ENCODE measurements at places on chromosomes 7 and 10. TPM values are rescaled to one million over a fixed set of nuclear protein-coding genes. Genes with fewer than 3 reads are reported as not detected.
A peak's percentile ranks its signal among the peaks of the same experiment; 100 is the strongest.

DNA sequence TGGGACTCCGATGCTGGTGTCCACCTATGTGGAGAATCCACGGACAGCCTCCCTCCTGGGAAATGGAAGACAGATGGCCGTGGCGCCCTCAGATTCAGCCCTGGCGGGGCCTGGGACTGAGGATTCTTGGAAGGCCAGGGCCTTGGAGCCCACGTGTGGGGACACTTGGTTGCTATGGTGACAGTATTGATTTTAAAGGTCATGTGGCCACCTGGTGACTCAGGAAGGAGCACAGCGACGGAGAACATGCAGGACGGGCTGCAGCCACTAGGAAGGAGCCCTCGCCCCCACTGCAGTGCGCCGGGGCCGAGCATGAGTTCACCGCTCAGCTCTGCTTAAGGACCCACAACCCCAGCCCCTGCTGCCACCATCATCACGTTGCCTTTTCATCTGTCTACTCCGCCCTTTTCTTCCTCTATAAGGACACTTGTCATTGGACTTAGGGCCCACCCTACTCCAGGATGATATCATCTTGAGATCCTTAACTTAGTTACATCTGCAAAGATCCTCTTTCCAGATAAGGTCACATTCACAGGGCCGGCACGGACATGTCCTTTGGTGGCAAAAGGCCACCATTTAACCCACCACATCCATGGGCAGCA is 3.7 kb upstream of the STK32C start:
- no peak for DNase-seq

The ADCYAP1R1 gene
- total RNA-seq: not detected

The ARHGAP22 gene
- total RNA-seq: not detected

The TEX47 gene
- total RNA-seq: not detected

DNA sequence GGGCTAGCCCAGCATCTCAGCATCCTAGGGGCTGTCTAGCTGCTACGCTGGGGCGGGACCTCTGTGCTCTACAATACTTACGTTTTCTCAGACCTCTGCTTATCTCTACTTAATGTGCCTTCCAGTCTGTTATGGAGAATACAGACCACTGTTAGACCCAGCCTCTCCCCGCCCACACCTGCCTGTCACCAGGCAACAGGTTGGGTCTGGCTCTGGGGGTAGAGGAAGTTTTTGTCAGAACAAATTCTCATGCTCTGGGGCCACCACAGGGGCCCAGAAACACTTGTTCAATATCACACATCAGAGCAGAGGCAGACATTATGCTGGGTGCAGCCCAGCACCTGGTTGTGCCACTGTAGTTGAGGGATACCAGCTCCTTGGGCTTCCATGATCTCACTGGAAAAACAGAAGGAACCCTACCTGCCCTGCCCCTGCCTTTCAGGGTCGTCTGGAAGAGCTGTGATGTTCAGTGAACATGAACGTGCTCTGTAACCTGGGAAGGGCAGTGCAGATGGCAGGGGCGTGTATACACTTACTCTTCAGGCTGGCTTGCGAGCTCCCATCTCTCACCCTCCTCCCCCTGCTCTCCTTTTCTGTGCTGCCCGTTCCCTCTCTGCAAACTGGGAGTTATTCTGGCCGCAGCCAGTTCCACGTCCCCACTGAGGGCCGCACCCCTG is 135.2 kb upstream of the PODXL start:
- DNase-seq: no peak

DNA sequence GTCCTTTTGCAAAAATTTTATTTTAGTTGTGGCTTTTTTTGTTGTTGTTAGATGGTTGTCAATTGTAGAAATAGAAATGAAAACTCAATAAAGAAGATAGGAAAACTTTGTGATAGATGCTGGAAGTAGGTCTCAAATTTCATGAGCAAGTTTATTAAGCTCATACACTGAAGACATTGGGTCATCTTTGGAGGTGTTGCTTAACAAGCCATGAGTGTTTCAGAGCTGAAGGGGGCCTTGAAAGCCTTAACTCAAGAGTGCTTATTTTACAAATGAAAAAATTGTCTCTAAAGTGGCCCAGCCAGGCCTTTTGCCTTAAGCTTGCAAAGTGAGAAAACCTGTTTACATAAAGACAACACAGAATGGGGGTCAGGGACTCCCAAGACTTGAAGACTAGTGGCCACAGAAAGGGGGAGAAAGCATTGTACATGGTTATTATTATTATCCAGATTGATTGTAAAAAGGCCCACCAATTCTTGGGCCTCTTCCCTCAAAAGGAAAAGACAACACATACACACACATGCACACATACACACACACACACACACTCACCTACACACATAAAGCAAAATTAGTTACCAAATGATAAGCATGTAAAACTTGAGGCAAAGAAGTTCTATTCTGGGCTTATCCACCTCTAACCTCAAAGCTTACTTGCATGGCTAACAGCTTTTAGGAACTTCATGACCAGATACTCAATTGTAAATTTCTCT is 49.7 kb upstream of the GLCCI1 start:
- no peak for DNase-seq

The TSC22D4 gene
- 81.4 TPM for total RNA-seq

- DNase-seq: no peak
Measured at GRCh38 chr7:151438864-151439601, 908 bp downstream of the CRYGN start.

DNA sequence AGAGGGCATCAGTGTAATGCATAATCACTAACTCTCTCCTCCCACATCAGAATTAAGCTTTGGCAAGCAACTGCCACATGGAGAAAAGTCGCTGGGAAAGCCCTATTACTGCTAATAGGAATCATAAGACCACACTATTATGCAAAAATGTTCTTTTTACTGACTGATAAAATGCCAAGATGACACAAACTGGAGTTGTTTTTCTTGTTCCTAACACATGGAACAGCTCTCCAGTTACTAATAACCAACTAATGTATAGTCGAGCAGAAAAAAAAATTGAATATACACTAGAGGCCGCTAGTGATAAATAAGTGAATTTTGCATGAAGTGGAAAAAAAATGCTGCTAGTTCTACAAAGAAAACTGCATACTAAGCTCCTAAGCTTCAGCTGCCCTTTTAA is 165.6 kb downstream of the TPK1 start:
- no peak for DNase-seq

DNA sequence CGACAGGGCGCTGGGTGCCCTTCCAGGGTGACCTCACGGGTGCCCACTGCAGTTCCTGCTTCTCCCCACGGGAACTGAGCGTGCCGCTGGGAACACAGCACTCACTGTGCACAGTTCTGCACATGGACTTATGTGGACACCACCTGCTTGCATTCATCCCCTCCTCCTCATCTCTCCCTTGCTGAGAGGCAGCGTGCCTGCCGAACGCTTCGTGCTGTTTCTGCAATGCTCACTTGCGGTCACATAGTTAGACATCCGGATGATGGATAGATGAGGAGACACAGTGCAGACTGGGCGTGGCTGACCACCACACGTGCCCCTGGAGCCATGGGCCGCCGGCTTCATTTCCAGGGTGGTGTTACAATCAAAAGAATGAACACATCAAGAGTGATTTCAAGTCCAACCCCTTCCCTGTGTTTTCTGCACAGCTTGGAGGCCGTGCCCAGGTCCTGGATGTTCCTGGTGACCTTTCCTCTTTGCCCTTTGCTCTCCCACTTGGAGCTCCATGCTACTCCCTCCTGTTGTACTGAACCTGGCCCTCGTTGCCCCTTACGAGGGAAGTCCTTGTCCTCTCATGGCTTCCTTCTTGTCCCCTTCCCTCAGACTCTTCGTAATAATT is 119.4 kb downstream of the VIPR2 start:
- DNase-seq: no peak

- DNase-seq: no peak
Measured at GRCh38 chr7:2545746-2546425, 9.4 kb downstream of the BRAT1 start.

DNA sequence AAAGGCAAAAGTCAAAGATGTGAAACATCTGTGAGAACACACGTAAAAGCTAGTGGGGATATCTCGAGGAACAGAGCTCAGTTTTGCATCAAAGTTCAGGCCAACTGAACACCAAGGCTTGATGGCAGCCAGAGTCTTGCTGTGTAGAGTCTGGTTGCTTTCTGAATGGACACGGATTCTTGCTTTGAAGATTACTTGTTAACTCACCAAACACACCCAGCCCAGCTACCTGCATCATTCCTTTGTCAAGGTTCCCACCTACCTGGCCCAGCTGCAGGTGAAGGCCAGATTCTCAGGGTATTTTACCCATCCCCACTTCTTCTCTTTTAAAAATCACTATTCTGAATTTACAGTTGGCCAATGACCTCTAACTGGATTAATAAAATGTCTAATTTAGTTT is 174.4 kb upstream of the PHYHIPL start:
- no peak for DNase-seq

The FAM13C gene
- total RNA-seq: not detected

The GBX1 gene
- not detected for total RNA-seq

DNA sequence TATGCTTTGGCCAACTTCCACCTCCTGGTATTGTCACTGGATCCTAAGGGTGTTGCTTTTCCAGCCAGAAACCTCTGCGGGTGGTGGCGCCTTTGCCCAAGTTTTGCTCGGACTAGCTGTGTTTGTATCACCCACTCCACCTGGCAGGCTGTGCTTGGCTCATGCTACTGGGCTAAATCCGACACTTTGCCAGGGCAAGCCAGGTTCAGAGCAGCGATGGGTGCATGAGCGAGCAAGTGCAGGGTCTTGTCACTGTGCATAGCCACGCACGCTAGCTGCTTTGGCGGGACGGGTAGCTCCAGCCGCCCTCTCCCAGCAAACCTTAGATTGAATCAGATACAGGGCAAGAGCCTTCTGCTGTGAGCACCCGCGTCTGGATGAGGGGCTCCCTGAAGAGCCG is 737.5 kb downstream of the PCDH15 start:
- no peak for DNase-seq

GRCh38 chr10:72370201-72370722 is 15.5 kb upstream of the DNAJB12 start:
- DNase-seq: no peak

DNA sequence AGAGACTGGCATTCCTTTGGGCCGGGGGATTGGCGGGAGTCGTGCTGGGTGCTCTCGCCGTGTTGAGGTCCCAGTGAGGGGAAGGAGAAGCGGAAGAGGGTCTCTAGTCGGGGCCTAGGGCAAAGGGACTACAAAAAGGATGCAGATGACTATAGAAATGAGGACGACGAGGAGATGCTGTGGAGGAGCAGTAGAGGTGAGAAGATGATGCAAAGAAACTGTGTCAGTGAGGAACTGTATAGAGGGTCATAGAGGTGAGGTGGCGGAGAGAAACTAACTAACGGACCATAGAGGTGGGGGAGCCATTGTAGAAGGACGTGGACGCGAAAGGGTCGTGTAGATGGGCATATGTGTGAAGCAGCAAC is 324 bp downstream of the TWNK start:
- DNase-seq: no peak

GRCh38 chr7:139749545-139749944 is 28.3 kb downstream of the HIPK2 start:
- DNase-seq: no peak

GRCh38 chr10:128178302-128178958 is 52.2 kb upstream of the MKI67 start:
- DNase-seq: peak; percentile 45

DNA sequence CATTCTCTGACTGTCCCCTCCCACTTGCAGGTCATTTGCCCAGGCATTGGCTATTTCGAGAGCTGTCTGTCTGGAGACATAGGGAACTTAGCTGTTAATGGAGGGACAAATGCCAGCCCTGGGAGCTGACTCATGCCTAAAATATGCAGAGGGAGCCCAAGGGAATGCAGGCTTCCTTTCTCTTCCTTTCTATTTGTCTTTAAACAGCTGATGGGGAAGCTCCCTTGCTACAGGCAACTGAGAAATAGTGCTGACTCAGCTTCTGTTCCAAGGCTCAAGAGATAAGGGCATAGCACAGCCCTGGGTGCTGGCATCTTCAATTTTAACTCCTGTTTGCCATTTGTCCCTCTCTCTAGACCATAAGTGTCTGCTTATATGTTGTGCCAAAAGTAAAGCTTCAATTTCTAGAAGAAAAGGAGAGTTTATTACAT is 82.7 kb upstream of the C1GALT1 start:
- DNase-seq: no peak

The TMEM139 gene
- 2.7 TPM for total RNA-seq

GRCh38 chr10:65753532-65753931 is 1172.3 kb upstream of the LRRTM3 start:
- DNase-seq: no peak

DNA sequence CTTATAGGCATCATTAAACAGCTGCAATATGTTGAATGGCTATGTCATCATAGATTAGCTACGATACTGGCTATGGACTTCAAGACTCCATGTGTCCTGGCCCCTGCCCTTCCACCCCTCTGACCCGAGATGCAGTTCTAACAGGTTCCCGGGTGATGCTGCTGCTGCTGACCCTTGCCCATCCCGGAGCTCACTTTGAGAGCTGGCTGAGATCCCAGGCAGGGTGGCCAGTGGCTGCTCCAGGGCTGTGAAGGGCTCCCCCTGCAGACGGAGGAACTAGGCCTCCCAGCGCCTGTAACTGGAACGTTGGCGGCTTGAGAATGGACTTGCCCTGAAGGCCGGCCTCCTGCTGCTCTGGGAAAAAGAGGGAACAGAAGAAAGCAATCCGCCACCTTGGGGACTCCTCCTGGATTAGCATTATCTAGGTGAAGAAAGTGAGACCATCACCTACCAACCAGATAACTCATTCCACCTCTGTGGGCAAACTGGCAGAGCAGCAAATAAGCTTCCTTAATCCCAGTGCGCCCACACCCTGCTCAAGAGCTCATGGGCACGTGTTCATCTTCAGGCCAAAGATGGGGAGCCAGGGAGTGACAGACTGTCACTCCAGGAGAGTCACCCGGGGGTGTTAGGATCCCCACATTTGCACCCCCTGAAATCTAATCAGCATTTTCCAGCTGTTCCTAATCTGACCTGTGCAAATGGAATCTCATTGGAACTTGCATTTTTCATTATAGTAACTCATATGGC is 56.8 kb downstream of the PARP12 start:
- no peak for DNase-seq

The CUEDC2 gene
- 73.8 TPM for total RNA-seq

The PAX4 gene
- not detected for total RNA-seq

DNA sequence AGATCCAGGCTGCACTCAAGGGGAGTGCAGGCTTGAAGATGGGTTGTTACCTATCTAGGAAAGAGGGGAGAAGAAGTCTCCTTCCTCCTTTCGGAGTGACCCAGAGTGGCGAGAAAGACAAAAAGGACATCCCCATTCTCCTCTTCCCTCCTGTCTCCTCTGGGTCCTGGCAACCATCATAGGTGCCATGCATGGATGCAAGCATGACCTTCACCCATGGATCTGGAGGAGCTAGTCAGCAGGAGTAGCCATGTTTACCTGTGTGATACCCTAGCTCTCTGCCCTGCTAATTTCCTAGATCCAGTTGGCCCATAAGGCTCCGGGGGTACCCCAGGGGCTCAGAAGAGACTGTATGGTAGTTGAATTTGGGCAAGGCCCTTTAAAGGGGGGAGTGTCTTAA is 17.2 kb upstream of the CROT start:
- no peak for DNase-seq

The PTPRZ1 gene
- total RNA-seq: not detected

DNA sequence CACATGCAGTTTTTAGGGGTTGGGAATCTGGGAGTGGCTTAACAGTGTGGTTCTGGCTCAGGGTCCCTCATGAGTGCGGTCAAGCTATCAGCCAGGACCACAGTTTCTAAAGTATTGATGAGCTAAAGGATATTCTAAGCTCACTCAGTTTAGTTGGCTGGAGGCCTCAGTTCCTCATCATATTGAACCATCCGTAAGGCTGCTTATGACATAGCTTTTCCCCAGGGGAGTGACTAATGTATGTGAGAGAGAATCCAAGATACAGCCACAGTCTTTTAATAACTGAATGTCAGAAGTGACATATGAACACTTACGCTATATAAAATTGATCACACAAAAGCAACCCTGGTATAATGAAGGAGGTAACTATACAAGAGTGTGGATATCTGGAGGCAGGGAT is 245.3 kb downstream of the POLR1F start:
- DNase-seq: no peak

The CTTNBP2 gene
- total RNA-seq: not detected

The GHRHR gene
- total RNA-seq: not detected

Data from activated naive CD8-positive, alpha-beta T cell treated with anti-CD3 and anti-CD28 coated beads for 36 hours (primary cell).